ENCODE measurements at places on chromosomes 2 and 18.

DNA sequence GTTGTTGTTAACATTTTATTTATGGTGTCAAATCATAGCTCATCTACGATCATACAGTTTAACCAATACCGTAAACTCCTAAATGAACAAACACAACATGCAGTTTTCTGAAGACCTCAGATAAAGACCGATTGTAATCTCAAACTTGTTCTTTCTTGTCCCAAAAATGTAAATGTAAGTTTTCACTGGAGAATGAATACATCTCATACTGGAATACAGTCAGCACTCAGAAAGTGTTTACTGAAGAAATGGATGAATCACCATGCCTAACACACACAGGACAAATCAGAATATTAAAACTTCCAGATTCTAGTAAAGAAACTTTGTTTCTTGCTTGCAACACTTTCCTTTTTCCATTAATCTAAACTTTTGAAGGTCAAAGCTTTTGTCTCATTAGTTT lies 380.5 kb downstream of the DLGAP1 start:
- no peak for DNase-seq

GRCh38 chr2:236173036-236173728 lies 5.0 kb upstream of the GBX2 start:
- DNase-seq = no peak

- peak; percentile 21 for DNase-seq
Observed at GRCh38 chr2:192194866-192195547, at the start of gene TMEFF2. TMEFF2 (minus strand) TSS chr2:192194933; CDS start chr2:192194524, 409 bp downstream.

- DNase-seq = no peak
Observed at GRCh38 chr2:31038385-31038784, 99.9 kb downstream of the GALNT14 start.

DNA sequence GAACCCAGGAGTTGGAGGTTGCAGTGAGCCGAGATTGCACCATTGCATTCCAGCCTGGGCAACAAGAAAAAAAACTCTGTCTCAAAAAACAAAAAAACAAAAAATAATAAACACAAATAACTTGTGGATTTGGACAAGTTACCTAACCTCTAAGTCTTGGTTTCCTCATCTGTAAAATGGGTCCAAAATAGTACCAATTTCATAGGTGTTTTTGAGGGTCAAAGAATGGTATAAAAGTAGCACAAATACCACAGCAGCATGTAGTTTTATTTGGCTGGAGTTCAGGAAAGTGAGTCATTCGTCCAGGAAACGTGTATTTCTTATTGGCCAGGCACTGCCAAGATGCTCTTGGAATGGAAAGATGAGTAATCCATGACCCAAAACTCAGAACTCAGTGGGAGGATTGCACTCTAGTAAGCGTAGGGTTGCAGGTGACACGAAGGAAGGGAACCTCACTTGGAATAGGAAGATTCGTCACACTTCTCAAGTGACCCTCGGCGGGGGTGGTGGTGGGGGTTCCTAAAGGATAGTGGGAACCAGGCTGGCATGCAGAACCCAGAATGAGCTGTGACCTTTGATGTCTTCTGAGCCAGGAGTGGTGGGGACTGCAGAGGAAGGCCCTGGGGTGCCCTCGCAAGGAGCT lies 24.4 kb downstream of the GRHL1 start:
- no peak for DNase-seq

DNA sequence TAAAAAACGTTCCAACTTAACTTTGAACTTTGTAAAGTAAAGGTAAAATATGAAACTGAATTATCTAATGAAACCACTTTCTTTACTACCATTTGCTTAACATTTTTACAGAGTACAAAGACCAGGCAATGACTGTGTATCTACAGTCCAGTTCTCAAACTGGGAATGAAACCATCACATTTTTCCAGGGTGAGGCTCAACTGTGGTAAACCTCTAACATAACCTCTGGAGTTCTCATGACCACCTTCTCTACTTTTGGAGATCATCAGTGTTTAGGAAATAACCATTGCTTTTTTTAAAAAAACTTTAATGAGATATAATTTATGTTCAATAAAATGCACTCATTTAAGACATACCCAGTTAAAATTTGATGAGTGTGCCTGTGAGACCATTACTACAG lies 223.5 kb downstream of the RNF152 start:
- no peak for DNase-seq

Measured in CD4-positive, alpha-beta T cell treated with Interleukin-4 for 1 hour (primary cell).